Left lung (tissue), 14 donors: ENCODE measurements at places on chromosomes 16 and 17.

GRCh38 chr16:35908942-35909341 is 2449.5 kb downstream of the TP53TG3F start:
- DNase-seq, result no peak

DNA sequence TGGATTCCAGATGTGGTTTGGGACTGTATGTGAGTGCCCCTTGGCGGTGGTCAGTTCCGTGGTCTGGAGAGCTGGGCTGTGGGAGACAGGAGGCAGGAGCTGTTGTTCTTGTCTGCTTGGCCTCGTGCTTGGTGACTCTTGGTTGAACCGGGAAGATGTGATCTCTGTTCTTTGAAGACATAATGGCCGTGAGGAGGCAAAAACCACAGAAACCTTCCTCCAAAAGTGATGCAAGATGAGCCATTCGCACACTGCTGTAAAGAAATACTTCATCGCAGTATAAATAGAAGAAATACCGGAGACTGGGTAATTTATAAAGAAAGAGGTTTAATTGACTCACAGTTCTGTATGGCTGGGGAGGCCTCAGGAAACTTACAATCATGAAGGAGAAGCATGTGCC is 128.8 kb downstream of the RAP1GAP2 start:
- no peak for DNase-seq

- no peak for DNase-seq
Observed at GRCh38 chr17:45380991-45381390, 51.7 kb downstream of the ARHGAP27 start.

- DNase-seq, result no peak
Observed at GRCh38 chr17:53499277-53499676, 323.4 kb upstream of the KIF2B start.

GRCh38 chr16:23188911-23189310 is 6.4 kb downstream of the SCNN1G start:
- no peak for DNase-seq

DNA sequence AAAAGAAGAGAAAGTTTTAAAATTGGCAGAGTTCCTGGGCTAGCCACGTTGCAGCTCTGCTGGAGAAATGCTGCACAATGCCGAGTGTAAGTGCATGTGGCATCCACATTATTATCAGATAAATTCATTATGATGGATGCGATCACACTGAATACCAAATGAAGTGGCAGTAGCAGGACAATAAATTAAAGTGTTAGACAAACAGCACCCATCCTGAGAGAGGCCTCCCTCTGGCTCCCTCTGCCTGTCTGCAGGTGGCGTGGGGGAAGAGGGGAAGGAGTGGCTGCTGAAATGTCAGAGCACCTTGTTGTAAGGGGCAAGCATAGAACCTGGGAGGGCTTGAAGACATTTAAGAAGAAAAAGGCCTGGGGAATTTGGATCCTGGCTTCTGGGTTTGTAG is 324.1 kb downstream of the HAPSTR1 start:
- DNase-seq, result no peak

DNA sequence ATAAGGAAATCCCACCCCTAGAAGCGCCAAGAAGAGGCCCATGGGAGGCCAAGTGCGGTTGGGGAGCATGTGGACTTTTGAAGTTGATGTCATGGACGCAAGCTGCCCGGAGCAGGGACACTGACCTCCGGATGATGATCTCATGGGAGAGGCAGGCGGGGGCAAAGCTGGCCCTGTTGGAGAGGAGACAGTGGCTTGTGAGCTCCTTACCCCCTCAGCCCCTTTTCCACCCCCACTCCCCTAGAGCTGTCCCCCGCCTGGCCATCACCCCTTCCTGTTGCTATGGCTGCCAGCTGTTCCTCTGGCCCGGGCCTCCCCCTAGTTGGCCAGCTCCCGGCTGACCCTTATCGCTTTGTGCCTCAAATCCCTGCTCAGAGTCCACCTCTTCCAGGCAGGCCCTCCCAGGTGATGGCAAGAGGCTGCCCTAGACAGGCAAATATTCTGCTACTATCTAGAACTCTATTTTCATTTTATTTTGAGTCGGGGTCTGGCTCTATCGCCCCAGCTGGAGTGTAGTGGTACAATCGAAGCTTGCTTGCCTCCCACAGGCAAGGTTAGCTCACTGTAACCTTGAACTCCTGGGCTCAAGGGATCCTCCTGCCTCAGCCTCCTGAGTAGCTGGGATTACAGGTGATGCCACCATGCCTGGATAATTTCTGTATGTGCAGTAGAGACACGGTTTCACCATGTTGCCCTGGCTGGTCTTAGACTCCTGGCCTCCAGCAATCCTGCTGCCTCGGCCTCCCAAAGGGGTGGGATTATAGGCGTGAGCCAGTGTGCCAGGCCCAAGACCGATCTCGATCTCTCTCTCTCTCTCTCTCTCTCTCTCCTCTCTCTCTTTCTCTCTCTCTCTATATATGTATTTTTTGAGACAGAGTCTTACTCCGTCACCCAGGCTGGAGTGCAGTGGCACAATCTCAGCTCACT is 6.6 kb downstream of the NOTUM start:
- DNase-seq, result no peak

DNA sequence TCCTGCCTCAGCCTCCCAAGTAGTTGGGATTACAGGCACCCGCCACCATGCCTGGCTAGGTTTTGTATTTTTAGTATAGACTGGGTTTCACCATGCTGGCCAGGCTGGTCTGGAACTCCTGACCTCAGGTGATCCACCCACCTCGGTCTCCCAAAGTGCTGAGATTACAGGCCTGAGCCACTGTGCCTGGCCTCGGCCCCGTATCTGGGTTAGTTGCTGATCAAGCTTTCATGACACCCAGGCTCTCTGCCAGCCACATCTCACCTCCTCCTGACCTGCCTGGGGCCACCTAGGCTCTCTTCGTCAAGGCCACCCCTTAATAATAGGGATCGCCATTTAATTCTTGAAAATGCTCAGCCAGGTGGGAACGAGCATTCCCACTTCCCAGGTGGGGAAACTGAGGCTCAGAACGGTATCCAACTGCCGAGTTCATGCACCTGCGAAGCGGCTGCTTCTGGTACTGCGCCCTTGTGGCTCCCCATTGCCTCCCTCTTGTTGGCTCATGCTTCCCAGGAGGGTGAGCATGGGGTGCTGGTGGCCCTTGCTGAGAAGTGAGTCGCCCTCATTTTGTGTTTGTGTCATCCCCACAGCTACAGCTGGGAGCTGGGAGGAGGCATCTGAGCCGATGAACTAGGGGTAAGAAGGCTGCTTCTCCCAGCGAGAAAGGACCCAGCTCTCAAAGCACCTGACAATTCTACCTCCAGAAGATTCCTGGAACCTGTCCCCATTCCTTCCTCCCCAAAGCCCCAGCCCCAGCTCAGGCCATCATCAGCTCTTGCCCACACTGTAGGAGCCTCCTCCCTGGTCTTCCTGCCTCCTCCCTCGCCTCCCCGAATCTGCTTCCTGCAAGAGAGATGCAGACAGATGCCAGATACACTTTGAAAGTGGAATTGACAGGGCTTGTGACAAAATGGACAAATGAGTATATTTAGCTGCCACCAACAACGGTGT is 17.3 kb upstream of the SNN start:
- DNase-seq, result no peak
